ENCODE measurements at places on chromosomes 3 and 15. TPM values are rescaled to one million over a fixed set of nuclear protein-coding genes. Genes with fewer than 3 reads are reported as not detected.

The SLC2A2 gene
- not detected for total RNA-seq

GRCh38 chr3:107411056-107411455 lies 33.8 kb downstream of the CCDC54 start:
- H3K36me3 ChIP-seq: peaks cover 13% of the 10 kb centered on the region
- peaks cover 10% of the 10 kb centered on the region for H3K4me1 ChIP-seq
- DNase-seq: no peak
- no peak overlapping the region for H3K27ac ChIP-seq

DNA sequence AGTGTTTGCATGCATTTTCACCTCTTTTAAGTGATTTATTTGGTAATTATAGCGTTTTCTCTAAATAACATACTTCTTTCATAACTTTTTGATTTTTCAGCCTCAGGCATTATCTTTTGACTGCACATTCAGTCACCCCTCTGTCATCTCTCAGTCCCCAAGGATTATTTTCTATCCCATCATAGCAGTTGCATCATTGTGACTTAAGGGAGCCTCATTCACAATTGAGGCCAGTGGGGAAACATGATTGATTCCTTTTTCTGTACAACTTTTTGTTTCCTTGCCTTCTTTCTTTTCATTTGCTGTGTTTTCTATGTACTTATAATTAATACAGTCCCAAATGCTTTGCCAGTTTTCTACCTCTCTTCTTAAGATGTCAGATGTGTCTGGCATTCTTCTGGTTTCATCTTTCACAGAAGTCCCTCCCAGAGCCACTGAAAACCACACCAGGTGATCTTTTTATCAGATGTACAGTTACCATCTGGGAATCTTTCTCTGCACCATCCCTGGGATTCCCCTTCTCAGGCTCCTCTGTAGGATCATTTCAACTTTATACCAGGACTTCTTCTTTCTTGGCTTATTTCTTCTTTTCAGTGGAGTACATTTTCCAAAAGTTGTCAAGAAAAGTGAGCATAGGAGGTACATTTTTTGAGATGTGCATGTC lies 151.4 kb downstream of the RAP2B start:
- H3K27ac ChIP-seq: no peak overlapping the region
- H3K36me3 ChIP-seq: no peaks in the 10 kb centered on the region
- DNase-seq: no peak
- H3K27me3 ChIP-seq: no peaks in the 10 kb centered on the region
- peaks cover 5% of the 10 kb centered on the region for H3K4me1 ChIP-seq

- no peaks in the 10 kb centered on the region for H3K4me1 ChIP-seq
- no peak overlapping the region for H3K27ac ChIP-seq
- H3K4me3 ChIP-seq: no peak overlapping the region
- DNase-seq: no peak
- peaks cover 6% of the 10 kb centered on the region for H3K36me3 ChIP-seq
- no peaks in the 10 kb centered on the region for H3K27me3 ChIP-seq
Observed at GRCh38 chr3:5239602-5240001, 52.1 kb downstream of the EDEM1 start.

DNA sequence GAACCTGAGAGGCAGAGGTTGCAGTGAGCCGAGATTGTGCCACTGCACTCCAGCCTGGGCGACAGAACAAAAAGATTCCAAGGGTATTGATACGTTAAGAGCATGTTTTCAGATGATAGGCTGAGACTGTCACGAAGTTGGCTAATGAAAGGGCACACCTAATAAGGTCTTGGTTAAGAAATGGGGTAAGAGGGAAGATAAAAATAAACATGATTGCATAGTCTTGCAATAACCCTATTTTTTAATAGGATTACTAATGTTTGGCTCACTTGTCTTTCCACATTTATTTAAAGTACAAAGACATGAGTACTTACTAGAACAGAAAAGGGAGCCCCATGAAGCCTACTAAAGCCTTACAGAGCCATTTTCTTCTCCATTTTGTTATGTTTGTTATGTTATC lies 109.0 kb downstream of the FRMD4B start:
- no peaks in the 10 kb centered on the region for H3K36me3 ChIP-seq
- no peak for DNase-seq

The ZMYND10 gene
- 5.1 TPM for total RNA-seq

DNA sequence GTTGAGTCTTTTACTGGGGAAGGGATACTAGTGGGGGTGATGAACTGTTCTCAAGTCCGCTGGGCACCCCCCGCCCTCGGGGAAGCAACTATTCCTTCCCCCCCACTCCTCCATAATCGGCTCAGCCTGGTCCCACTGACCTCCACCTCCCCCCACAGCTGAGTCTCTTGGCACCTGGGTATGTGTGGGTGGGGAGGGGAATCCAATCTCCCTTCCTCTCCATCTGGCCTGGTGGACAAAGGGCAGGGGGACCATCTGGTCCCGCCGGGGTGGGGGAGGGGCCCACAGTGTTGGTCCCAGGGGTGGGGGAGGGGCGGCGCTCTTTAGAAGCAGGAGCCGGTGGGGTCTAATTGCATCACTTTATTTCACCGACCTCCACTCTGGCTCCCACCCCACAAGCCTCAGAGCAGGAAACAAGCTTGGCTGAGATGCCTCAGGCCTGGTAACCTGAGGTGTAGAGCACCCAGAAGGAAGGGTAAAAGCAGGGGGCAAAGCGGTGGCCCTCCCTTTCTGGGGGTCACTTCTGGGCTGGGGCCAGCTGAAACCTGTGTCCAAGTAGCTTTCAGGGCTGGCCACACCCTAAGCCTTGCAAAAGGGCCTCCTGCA lies 1.0 kb upstream of the PCBP4 start:
- H3K4me1 ChIP-seq: peaks cover 21% of the 10 kb centered on the region
- no peak for DNase-seq
- no peaks in the 10 kb centered on the region for H3K36me3 ChIP-seq

DNA sequence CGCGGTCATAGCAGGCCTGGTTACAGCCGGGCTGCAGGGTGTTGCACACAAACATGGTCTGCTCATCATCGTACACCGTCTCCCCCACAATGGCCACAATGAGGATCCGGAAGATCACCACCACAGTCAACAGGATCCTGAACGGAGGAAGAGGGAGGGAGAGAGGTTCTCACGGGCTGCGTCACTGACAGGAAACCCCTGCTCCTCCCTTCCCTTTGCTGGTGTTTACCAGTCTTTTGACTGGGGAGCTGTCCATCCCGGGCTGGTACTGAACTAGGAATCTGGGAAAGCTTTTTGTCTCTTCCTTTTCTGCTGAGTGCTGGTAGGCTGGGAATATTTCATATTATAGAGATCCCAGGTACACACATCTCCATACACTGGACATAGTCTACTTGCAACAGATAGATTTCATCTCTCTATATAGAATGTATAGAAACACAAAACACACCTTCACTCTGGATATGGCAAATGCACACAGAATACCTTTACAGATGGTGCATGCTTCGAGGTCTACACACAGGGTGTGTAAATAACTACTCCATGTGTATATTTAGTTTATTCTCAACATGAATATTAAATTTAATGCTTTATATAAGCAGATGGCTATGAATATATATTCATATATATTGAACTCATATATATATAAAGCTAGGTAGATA lies 1.4 kb downstream of the GJD2 start:
- H3K36me3 ChIP-seq: no peaks in the 10 kb centered on the region
- H3K4me3 ChIP-seq: no peak overlapping the region
- no peak for DNase-seq
- peaks cover 6% of the 10 kb centered on the region for H3K4me1 ChIP-seq
- H3K27ac ChIP-seq: no peak overlapping the region

DNA sequence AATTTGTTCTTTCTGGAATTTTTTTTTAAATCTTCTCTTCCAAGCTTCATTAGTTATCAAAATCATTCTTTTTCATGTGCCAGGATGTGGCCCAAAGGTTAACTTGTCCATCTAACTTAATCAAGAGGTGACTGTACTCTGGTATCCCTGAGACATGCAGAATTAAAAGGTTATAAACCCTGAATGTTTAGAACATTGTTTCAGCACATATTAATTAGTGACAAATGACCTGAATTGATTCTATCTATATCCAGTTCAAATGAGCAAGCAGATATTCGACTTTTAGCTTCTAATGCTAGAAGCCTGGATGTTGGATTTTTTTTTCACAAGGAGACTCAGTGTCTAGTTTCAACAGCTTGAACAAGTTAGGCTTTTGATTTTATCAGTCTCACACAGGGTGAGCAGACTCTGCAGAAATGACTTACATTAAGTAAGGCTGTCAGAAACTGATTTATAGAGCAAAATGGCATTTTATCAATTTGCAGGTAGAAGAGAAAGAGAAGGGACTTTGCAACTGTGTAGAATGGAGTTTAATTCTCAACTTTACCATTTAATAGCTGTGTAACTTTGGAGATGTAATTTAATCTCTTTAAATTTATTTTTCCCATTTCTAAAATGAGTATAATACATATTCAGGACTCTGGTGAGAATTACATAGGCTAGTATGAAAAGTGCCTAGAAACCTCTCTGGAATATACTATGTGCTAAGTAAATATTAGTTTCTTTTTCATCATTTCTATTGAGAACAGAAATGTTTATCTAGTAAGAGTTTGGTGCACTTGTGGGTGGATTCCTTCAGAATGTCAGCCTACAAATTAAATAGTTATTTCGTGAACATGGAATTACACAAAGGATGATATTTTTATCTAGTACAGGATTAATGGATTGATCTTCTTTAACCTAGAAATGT lies 100.0 kb downstream of the ALCAM start:
- H3K27ac ChIP-seq: no peak overlapping the region
- H3K4me1 ChIP-seq: no peaks in the 10 kb centered on the region
- peaks cover 2% of the 10 kb centered on the region for H3K27me3 ChIP-seq
- no peak overlapping the region for H3K4me3 ChIP-seq

DNA sequence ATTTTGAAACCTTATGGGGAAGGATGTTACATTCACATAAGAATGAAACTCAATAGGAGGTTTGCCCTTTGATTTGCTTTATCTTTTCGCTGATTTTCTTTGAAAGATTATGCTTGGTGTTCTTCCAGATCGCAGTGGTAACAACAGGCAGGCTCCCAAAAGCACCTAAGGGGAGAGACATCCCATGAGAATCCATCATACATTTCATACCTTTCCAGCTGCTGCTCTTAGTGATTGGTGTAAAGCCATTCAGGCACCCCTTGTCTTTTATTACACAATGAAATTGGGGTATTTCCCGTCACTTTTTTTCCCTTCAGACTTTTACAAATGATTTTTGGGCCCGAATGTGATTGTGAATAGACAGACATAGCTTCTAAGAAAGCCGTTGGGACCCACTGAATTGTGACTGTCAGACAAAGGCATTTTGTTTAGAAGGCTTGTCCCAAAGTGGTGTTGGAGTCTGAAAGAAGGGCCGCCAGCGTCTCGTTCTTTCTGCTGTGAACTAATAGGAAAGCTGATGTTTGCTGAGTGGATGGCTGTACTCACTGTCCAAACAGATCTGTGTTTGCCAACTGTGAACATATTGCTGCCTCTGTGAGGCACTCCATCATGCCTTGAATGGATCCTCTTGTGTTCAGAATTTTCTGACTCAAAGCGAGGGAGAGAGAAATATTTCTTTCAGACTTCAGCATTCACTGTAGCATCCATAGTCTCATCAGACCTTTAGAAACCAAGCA lies 164.3 kb downstream of the FNDC3B start:
- H3K36me3 ChIP-seq: peaks cover 3% of the 10 kb centered on the region
- no peak overlapping the region for H3K27ac ChIP-seq
- no peak overlapping the region for H3K4me3 ChIP-seq
- H3K4me1 ChIP-seq: no peaks in the 10 kb centered on the region
